ENCODE measurements at places on chromosomes 5 and 9.

GRCh38 chr5:59999056-59999455, 105.5 kb upstream of the PDE4D start:
- DNase-seq = no peak

DNA sequence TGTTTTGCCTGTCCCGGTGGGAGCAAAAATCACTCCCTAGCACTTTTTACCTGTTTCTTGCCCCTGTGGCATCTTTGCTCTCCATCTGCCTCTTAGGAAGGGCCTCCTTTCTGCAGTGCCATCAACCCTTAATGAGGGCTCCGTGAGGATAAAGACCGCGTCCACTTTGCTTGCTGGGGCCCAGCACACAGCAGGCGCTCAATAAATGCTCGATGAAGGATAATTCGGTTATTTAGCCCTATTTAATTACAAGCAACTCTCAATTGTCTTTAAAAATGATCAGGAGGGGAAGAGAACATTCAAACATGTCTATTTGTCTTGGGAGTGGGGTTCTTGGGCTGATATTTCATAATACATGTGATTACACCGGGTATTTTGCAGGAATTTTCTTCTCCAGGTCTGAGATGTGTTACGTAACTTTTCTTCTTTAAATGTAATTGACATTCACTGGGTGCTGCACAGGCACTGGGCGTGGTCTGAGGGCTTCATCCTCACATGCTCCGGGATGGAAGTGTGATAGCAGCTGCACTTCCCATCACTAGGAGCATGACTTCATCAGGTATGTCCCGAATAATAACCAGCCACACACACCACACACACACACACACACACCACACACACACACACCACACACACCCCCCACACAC, 19.8 kb upstream of the NTNG2 start:
- no peak for DNase-seq

DNA sequence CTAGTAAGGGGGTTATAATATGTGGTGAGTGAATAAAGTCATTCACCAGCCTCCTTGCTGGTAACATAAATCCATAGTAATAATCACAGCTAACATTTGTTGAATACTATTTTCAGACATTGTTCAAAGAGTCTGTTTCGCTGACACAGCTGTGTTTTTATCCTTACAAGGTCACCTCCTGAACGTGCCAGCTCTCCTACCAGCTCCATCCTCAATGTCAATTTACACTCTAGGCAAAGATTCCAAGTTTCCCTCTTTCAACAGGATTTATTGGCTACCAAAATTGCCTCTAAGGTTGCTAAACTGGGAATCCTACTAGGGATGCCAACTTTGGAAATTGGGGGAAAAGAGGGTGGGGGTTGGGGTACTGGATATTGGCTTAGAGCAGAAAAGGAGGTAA, 30.7 kb upstream of the SMC5 start:
- DNase-seq = no peak

DNA sequence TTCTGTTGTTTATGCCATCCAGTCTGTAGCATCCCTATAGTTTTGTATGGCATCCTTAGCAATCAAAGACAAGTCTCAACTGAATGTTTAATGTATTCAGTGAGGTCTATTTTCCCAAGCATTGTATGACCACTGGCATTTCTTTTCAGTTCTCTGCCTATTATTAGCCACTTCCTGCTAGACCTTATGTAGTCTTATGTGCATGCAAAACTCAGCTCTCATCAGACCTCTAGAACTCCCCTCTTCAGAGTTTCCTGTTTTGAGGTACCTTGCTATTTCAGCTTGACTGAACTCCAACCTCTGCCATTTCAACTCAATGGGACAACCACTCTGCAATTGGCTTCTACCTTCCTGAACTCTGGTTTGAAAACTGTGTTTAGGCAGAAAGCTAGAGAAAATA, 113.2 kb downstream of the SLC25A46 start:
- no peak for DNase-seq

- no peak for DNase-seq
Observed at GRCh38 chr9:15549611-15550010, 3.2 kb upstream of the CCDC171 start.

- no peak for DNase-seq
Observed at GRCh38 chr9:116380496-116380995, 227.0 kb downstream of the PAPPA start.

GRCh38 chr9:86788456-86788855, 158.8 kb downstream of the GAS1 start:
- DNase-seq = no peak

GRCh38 chr5:126970517-126971017, 59.8 kb downstream of the MARCHF3 start:
- no peak for DNase-seq

DNA sequence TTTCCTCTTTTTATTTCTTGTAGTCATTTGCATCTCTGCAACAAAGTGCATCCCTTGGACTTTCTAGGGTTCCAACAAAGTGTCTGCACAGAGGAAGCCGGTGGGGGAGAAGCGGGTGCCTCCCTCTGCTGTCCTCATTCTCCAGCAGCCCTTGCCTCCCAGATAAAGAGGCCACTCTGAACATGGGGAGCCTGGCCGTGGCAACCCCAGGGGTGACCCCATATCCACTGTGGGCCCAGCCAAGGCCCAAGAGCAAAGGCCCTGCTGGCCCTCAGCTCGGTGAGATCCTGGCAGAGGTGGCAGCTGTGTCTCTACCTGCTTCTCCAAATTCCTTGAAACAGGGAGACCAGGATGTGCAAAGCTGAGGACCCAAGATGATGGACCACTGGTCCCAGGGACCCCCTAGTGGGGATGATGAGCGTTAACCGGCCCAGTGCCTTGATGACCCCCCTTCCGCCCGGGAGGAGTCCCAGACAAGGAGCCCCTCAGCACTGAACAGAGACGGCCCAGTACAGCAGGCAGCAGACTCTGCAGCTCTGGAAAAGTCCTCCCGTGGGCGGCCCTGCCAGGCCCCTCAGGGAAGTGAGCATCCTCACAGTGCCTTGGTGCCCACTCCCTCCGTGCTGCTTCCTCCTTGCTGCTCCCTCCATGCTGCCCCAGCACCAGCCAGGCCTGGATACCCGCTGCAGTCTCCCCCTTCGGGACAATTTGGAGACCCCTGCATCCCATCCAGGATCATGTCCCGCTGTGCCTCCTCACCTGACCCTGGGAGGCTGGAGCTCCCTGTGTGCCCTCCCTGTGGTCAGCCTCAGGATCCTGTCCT, 62.5 kb downstream of the MRPL36 start:
- no peak for DNase-seq

DNA sequence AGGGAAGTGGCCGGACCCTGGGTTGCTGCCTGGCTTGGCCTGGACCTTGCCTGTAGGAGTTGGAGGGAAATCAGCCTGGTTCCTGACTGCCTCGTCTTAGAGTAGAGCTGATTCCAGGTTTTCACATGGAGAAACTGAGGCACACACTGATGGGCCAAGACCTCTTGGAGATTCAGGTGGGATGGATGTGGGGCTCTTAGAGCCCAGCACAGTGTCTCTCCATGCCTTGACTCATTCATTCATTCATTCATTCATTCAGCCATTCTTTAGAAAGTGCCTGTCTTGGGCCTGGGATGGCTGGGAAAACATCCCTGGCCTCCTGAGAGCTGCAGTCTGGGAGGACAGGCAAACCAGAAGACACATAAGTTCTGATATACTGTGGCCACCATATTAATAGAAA, 2.2 kb downstream of the LRRC8A start:
- DNase-seq = no peak

GRCh38 chr9:121999556-121999955, 93.6 kb downstream of the TTLL11 start:
- no peak for DNase-seq

- no peak for DNase-seq
Observed at GRCh38 chr5:14481349-14481748, 100.2 kb upstream of the OTULINL start.

- DNase-seq = no peak
Observed at GRCh38 chr5:132457371-132458225, 33.0 kb downstream of the IRF1 start.

DNA sequence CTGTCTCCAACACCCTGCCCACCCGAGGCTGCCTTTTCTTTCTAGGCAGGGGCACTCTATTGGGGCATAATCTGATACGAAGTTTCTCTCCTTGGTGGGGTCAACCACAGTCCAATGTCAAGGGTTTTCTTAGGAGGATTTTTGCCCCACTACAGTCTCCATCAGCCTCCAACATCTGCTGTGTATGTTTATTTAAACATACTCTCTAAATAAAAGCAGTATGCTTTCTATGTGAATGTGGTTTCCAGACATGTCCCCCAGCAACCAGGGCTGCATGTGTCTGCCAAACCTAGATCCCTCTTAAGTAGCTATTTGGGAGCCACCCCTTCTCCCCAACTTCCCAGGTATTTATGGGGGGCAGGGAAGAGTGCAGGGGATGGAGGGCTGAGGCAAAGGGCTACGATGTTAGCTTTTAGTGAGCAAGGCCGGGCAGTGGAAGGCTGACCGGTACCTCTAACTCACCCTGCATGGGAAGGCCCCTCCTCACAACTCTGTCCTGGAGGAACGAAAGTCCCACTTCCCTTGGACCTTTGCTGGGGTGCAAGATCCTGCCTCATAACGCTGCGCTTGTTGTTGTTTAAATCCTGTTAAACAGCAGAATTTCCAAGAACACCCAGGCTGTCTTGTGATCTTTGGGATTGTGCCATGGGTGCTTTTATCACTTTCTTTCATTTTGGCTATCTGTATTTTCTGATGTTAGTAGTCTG, 75.4 kb downstream of the NREP start:
- DNase-seq = no peak

DNA sequence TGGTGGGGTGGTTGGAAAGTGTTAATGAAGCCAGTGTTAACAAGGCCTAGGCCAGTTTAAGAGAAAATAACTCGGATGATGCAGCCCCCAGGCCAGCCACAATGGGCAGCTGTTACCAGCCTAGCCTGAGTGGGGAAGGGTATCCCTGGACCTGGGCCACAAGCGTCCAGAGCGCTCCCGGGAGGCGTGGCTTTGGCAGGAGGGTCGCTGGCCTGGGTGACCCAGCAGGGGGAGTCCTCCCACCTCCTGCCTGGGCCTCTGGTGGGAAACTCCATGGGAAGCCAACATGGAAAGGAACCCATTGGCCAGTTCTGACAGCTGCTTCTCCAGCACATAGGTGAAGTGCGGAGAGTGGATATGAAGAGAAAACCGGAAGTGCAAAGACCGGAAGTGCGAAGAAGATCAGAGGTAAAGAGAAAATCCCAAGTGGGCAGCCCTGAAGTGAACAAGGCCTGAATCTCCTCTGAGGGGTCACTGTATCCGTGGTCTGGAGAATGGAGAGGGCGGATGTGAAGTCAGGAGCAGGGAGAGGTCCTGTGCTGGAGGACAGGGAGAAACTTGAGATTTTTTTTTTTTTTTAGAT, 79.0 kb downstream of the ADCY2 start:
- no peak for DNase-seq

DNA sequence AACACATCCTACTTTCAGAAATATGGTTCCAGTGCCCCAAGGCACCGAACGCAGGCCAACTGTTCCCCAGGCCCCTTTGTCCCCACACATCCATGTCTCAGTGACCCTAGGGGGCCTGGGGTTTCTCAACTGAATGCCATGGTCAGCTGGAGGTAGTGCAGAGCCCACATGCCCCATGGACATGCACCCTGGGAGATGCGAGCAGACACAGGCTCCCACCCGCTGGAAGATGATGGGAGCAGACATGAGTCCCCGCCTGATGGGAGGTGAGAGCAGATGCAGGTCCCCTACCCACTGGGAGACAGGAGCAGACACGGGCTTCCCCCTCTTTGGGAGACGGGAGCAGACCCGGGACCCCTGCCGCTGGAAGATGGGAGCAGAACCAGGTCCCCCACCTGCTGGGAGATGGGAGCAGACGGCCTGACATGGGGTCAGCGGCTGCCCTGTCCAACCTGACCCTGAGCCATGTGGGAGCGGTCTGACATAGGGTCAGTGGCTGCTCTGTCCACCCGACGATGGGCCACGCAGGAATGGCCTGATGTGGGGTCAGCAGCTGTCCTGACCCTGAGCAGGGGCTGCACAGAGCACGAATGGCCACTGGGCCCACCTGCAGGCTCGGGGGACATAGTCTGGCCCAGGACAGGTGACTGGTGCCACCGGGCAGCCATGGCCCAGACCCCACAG, 18.4 kb downstream of the ZDHHC11B start:
- no peak for DNase-seq

GRCh38 chr9:107218829-107219485, 64.1 kb upstream of the RAD23B start:
- peak; percentile 17 for DNase-seq

DNA sequence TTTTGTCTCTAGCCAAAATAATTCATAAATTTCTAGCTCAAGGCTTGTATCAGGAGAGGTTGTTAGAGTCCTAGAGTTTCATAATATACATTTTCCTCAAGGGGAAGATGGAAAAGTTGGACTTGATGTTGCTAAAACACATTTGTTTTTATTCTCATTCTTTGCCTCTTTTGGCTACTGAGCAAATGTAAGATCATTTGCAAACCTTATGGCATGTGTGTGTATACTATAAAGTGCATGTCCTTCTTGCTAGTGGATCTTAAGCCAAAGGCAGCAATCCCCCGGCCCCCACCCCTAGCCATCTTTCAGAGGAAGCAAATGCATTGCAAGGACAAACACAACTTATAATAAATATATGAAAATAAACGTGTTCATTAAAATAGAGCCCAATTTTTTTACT, 43.0 kb downstream of the ADAMTSL1 start:
- no peak for DNase-seq

DNA sequence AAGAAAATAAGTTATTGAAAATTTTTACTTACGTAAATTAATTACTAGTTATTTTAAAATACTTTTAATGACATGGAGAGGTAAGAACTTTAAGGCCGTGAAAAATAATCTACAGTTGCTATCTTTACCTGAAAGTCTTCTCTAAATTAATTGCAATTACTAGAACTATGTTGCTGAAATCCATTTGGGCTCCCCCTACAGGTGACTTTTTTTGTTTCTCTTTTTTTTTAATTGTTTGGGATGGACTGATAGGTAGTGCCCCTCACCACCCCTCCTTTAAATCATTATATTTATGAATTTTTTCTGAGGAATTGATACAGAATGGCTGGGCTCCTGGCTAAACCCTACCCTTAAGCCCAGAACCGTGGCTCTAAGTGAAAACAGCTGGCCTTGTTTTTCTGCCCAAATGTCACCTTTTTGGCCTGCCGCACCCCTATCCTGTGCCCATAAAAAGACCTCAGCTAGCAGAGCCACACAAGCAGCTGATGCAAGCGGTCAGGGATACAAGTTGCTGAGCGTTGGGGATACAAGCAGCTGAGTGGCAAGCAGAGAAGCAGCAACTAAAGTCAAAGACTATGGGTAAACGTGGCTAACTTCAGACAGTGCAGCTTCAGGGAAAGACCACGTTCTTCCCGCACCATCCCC, 315.2 kb upstream of the ACO1 start:
- DNase-seq = no peak

DNA sequence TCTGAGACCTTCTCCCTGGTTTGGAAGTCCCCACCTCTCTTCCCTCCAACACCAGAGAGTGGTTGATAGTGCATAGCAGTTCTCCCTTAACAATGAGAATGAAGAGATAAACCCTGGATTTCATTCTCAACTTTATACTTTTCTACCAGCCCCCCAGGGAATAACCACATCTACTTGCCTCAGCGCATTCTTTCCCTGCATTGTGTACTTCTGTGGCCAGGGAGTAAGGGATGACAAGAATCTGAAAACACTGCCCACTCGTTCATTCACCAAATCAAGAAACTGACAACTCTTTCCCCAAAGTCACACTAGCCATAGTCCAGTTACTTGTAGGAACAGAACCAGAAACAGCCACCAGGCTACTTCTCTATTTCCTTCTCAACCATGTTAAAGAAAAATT, 46.0 kb upstream of the SPIN1 start:
- no peak for DNase-seq

Measured in memory B cell (primary cell).